ENCODE measurements at places on chromosomes 7 and 10. TPM values are rescaled to one million over a fixed set of nuclear protein-coding genes. Genes with fewer than 3 reads are reported as not detected.

WNT2 gene
- polyA plus RNA-seq, result 0.14 TPM

DNA sequence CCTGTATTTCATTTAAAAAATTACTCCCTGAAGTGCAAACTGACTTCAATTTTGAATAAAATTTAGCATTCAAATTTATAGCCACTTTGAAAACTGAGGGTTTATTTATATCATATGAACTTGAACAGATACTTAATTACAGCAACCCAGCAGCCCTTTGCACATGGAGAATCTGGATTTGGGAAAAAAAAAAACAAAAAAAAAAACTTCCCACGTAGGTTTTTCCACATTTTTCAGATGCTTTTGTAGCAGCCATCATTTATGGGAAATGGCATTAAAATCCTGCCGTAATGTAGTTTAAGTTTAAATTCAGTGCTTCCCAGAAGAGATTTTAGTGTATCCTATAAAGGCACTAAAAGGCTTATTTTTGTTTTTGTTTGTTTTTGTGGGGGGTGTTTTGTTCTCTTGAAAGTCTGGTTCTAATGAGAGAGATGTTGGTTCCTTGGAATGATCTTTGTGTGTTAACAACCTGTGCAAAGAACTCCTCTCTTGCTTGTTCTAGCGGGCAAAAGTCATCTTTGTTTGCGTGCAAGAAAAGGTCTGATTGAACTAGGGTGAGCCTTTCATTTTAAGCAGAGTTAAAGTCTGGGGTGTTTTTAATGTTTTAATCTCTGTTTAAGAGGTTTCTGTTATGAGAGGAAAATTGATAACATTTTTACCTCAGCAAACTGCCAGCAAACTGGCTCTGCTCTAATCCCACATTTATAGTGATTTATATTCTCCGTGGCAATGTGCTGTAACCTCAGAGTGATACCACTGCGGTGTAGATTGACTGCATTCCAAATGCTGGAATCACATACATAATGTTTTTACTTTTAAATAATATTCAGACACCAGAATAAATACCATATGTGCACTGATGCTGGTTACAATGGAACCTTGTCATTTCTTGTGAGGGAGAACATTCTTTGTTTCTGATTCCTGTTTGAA is 105.5 kb downstream of the WNT2 start:
- no peak overlapping the region for H3K27ac ChIP-seq
- no peak for DNase-seq
- no peaks in the 10 kb centered on the region for H3K27me3 ChIP-seq
- no peaks in the 10 kb centered on the region for H3K4me1 ChIP-seq
- H3K4me3 ChIP-seq, result no peak overlapping the region
- H3K36me3 ChIP-seq, result no peaks in the 10 kb centered on the region

DNA sequence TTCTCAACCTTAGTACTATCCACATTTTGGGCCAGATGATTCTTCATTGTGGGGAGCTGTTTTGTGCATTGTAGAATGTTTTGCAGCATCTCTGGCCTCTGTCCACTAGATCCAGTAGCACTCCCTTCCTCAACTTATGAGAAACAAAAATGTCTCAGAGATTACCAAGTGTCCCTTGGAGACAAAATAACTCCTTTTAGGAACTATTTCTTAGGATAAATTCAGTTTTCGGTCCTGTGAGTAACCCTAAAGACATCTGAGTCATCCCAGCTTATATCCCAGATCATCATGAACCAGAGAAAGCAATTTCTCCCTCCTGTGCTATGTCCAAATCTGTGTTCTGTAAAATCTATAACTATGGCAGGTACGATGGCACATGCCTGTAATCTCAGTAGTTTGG is 266.6 kb upstream of the PHYHIPL start:
- H3K27ac ChIP-seq, result no peak overlapping the region
- no peak overlapping the region for H3K4me3 ChIP-seq
- DNase-seq, result no peak
- no peaks in the 10 kb centered on the region for H3K27me3 ChIP-seq
- no peaks in the 10 kb centered on the region for H3K4me1 ChIP-seq
- no peaks in the 10 kb centered on the region for H3K36me3 ChIP-seq

OR2AE1 gene
- polyA plus RNA-seq, result 0.07 TPM

DNA sequence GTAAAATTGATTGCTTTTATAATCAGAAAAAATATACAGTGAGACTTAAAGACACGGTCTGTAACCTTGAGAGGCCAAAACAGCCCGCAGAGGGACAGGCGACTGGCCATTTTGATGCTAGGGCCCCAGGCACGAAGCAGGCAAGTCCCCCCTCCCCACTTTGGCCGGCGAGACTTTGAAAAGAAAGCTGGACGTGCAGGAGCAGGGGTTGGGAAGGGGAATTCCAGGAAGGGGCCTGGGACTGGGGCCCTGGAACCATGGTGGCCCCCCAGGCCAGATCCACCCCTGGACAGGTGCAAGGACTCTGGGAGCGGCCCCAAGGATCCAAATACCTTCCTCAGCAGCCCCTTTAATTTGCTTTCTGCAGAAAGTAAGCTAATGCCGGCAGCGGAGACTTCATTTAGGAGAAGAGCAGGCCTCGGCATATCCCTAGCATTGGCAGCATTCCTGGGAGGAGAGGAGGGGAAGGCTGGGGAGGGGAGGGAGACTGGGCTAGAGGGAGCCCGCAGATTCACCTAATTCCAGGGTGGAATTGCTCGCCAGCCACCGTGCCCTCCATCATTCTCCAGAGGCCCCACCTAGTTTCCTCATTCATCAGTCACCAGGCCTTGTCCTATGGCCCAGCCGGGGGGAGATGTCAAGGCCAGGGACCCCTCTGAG is 24.9 kb upstream of the TNRC18 start:
- H3K27ac ChIP-seq, result no peak overlapping the region
- H3K4me1 ChIP-seq, result peaks cover 8% of the 10 kb centered on the region
- no peaks in the 10 kb centered on the region for H3K27me3 ChIP-seq
- H3K4me3 ChIP-seq, result no peak overlapping the region
- DNase-seq, result no peak
- no peaks in the 10 kb centered on the region for H3K36me3 ChIP-seq

DNA sequence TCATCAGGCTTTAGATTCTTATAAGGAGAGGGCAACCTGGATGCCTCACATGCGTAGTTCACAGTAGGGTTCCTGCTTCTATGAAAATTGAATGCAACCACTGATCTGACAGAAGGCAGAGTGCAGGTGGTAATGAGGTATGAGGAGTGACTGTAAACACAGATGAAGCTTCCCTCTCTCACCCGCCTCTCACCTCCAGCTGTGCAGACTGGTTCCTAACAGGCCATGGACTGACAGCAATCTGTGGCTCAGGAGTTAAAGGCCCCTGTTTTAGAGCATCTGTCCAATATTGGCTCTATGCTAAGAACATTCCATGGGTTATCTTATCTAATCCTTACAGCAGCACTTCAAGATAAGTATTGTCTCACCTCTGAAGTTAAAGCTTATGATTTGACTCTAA is 213.5 kb upstream of the NRP1 start:
- no peaks in the 10 kb centered on the region for H3K27me3 ChIP-seq
- H3K4me3 ChIP-seq, result no peak overlapping the region
- no peak overlapping the region for H3K27ac ChIP-seq
- H3K4me1 ChIP-seq, result peaks cover 3% of the 10 kb centered on the region

DNA sequence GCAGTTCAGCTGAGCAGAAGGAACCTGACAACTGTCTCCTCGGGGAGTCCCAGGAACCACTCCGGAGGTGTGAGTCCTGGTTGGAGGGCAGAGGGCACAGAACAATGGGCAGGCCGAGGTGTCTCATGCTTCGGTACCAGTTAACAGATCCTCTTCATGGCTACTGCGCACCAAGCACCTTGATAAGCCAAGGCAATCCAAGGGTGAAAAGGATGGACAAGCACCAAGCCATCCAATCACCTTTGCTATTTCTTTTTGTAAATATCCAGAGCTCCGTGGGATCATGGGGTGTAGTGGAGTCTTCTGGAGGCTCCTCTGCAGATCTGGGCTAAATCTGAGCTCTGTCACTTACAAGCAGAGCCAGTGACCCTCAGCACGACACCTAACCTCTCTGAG is 233.5 kb downstream of the WDR11 start:
- H3K27ac ChIP-seq, result no peak overlapping the region
- H3K27me3 ChIP-seq, result no peaks in the 10 kb centered on the region
- no peaks in the 10 kb centered on the region for H3K36me3 ChIP-seq
- no peaks in the 10 kb centered on the region for H3K4me1 ChIP-seq
- no peak for DNase-seq
- H3K4me3 ChIP-seq, result no peak overlapping the region

NACAD gene
- 0.94 TPM for polyA plus RNA-seq

C7orf33 gene
- polyA plus RNA-seq, result not detected

GRCh38 chr7:93902777-93903423 is 3.5 kb upstream of the GNGT1 start:
- no peaks in the 10 kb centered on the region for H3K4me1 ChIP-seq
- no peak overlapping the region for H3K4me3 ChIP-seq
- H3K27me3 ChIP-seq, result no peaks in the 10 kb centered on the region
- no peak overlapping the region for H3K27ac ChIP-seq

DNA sequence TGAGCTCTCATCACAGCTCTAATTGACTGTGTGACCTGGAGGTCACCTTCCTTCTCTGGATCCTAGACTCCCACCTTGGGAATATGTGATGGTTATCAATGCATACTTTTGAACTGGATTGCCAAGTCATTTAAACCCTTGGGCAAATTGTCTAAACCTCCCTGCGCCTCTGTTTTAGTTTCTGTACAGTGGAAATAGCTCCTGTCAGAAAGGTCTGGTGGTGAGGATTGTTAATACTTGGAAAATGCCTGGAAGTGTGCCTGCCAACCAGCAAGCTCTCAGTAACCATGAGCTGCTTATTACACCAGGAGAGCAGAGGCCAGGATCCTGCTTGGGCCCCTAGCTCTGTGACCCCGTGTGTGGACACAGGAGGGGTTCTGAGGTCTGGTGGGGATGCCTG is 108.7 kb upstream of the PPIF start:
- H3K27ac ChIP-seq, result no peak overlapping the region
- peaks cover 20% of the 10 kb centered on the region for H3K27me3 ChIP-seq
- no peak for DNase-seq
- H3K4me3 ChIP-seq, result no peak overlapping the region
- peaks cover 6% of the 10 kb centered on the region for H3K4me1 ChIP-seq

DNA sequence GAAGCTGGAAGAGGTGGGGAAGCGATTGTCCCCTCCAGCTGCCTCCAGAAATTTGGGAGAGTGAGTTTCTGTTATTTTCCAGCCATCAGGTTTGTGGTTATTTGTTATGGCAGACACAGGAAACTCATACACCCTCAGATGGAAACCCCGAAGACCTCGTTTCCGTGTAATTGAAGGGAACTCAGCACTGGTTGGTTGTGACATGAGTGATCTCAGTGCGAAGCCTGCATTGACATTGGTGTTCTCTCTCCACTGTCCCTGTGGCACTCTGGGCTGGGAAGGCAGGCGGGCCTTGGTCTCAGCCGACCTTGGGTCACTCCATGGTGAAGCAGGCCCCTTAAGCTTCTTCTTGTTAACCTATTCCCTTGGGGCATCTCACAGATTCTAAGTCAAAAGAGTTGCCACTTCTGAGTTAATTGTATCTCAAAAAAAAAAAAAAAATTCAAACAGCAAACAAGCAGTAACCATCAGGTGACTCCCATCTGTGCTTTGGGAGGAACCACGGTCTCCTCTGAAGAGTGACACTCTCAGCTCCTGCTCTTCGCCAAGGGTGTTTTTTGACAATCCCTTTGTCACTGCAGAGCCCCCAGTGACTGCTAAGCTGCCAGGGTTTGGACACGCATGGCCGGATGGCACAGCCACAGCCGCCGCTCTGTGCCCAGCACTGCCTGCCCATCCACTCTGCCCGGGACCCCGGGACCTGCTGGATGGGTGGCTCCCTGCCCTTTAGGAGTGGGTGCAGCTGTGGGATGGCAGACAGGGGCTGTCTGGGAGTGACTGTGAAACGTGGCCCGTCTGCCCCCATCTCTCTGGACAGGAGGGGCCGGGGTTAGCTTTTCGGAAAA is 233.6 kb downstream of the PRPF18 start:
- H3K36me3 ChIP-seq, result no peaks in the 10 kb centered on the region
- no peak for DNase-seq
- H3K4me3 ChIP-seq, result no peak overlapping the region

GGCT gene
- polyA plus RNA-seq, result 85.4 TPM

DNA sequence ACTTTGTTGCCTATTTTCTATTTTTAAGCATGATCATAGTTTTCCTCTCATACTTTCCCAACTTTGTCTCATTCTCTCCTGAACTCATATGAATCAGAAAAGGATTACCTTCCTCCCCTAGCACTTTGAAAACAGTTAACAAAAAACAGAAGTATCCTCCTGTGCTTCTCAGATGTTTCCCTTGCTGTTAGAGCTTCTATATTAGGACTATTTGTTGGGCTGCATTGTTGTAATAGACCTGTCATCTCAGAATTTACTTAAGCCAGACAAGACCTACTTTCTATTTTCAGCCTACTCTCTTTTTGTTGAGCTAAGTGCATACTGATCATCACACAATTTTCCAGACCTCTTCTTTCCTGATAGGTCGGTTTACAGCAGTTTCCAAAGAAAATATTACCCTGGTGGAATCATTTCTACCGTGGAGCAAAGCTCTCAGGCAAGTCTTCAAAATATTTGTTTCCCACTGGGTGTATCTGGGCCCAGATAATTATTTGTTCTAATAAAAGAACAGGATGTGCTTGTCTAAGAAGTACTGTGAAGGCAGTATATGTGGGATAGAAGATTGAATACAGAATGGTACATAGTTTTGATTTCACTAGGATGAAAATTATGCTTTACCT is 411.9 kb upstream of the KLF6 start:
- no peak overlapping the region for H3K27ac ChIP-seq
- H3K36me3 ChIP-seq, result no peaks in the 10 kb centered on the region
- DNase-seq, result no peak
- no peaks in the 10 kb centered on the region for H3K4me1 ChIP-seq

DNA sequence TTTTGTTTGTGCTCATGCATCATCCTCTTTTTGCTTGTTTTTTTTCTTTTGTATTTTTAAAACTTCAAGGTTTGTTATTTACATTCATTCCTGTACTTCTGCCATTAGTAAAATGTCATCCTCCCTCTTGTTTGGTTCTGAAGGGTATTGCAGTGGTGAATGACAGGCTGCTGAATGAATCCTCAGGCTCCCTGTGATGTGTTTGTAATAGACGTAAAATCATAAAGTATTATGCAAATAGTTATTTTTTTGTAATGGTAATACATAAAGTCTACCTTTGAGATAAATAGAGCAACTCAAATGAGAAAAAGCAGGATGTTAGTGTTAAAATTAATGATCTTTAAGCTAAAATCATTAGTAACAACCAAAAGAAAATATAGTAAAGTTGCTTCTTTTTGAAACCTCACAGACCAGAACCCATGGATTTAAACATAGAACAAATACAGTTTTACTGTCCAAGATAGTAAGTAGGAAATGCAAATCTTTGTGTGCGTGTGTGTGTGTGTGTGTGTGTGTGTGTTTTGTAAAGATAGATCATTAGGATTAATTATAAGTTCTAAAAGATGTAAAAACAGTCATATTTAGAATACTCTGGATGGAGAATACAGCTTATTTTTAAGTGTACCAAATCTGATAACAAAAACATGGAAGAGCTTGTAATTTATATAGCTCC is 4.5 kb downstream of the GLCCI1 start:
- H3K27ac ChIP-seq, result no peak overlapping the region
- peak overlapping the region; percentile 29 for H3K4me3 ChIP-seq
- peaks cover 8% of the 10 kb centered on the region for H3K4me1 ChIP-seq
- DNase-seq, result no peak
- no peaks in the 10 kb centered on the region for H3K36me3 ChIP-seq

All from thymus (tissue), 14 donors.